ENCODE measurements at places on chromosomes 5 and 9.

DNA sequence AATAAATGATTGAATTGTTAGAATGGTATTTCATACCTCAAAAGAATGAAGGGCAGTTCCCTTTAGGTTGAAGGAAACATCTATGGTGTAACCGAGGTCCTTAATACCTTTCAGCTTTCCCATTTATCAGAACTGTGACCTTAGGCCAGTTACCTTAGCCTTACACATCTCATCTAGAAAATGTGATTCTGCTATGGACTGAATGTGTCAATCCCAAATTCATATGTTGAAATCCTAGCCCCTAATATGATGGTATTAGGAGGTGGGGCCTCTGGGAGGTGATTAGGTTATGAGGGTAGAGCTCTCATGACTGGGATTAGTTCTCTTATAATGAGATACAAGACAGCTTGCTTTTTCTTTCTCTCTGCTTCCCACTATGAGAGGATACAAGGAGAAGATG lies 441.9 kb downstream of the PLK2 start:
- DNase-seq = no peak

DNA sequence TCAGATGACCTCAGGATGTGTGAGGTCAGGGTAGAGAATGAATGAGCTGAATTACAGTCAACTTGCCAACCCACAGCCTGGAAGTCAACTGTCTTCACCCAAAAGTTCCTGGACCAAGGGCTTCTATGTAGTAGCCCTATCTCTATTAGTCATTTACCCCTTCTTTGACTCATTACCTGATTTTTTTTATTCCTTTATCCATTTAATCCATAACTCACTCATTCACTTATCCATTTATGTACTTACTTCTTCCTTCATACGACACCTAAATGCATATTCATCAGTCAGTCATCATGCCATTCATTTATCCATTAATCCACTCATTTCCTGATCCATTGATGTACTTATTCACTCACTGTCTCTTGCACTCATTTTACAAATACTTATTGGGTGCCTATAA lies 212.7 kb downstream of the PAPPA start:
- DNase-seq = no peak

DNA sequence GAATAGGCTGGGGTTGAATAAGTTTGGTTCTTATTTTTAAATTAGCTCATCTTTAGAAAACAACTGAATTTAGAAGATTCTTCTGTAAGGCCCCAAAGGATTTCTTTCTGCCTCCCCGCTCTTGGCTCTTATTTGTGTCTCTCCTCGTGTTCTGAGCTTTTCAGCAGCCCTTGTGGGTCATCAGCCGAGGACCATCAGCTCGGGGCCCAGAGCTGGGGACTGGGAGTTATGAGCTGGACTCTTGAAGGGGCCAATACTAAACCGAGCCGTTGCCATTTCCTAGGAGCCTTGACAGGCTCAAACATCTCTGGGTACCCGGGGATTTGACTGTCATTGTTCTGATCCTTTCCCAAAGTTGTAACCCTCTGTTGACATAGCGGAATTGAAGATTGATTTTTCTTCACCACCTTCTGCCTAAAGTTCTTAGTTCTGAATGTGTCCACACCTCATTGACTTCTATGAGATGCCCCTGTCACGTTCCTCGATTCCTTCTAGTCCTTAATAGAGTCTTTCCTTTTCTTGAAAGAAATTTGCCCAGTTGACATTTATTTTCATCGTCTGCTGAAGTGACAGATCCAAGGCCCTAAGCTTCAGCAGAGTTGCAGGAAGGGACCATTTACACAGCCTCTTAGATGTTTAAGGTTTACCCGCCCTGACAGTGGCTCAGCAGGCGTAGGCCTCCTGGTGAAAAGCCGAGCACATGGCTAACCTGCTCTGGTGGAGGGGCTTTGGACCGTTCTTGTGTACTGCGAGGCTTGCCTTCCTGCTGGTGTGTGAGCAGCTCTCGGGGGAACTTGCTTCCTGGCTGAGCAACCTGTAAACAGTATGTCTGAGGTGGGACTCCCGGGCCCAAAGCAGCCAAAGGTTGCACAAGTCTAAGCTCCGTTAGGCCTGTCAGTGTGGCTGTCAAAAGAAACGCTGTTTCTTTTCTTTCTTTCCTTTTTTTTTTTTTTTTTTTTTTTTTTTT lies 24.0 kb downstream of the ABL1 start:
- no peak for DNase-seq

DNA sequence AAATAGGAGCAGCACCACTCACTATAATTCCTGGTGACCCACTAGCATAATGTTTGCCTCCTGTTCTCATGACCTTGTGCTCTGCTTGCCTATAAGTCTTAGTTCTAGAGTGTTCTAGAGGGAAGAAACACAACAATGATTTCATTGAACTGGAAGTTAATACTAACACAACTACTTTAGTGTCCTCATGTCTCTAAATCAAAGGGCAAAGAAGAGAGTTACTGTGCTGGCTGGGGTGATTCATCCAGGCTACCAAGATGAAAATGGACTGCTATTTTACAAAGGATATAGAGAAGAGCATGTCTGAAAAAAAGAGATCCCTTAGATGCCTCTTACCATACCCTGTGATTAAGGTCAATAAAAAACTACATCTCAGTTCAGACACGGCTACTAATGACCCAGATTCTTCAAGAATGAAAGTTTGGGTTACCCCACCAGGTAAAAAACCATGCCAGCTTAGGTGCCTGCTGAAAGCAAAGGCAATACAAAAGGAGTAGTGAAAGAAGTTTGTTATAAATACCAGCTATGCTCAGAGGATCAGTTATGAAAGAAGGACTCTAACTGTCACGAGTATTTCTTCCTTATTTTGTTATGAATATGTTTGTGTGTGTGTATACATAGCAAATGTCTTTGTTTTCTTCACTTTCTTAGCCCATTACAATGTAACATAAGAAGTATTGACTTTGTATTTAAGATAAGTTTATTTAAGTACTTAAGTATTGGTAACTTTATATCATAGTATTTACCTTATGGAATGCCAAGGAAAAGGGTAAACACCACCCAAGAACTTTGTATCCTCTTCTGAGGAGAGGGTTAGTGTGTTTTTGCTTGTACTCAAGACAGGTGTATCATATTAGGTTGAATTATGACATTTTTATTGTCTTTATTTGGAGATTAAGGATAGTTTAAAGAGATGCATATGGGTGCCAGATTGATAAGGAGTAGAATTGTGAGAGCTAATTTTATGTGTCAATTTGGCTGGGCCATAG lies 314.1 kb upstream of the PTGER4 start:
- no peak for DNase-seq

DNA sequence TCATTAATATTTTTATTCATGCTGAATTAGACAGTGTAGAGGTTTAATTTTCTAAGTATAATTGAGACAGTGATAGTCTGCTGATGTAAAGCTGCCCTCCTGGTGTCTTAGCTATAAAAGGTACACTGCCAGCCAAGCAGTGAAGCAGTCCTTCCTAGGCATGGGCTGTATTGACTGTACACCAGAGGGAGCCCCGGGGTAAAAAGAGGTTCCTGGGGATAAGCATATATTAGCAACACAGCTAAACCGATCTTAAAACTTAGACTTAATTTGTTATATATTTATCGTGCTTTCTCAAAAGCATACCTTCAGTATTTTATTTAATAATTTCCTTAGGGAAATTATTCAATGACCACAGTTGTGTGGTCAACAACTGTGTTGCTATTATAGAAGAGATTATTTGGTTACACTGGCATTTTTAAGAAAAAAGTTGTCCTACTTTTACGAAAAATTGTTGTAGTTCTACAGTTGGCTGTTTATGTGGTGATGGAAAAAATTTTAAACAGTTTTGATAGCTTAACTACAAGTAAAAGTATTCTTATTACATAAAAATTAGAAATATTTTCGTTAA lies 68.8 kb downstream of the ELL2 start:
- DNase-seq = no peak

- DNase-seq = no peak
These were observed 75.0 kb downstream of the OTULIN start for GRCh38 chr5:14739538-14739937.

GRCh38 chr5:31671339-31671741 lies 32.4 kb downstream of the PDZD2 start:
- no peak for DNase-seq

- no peak for DNase-seq
These were observed 24.9 kb downstream of the MELK start for GRCh38 chr9:36597412-36598178.

DNA sequence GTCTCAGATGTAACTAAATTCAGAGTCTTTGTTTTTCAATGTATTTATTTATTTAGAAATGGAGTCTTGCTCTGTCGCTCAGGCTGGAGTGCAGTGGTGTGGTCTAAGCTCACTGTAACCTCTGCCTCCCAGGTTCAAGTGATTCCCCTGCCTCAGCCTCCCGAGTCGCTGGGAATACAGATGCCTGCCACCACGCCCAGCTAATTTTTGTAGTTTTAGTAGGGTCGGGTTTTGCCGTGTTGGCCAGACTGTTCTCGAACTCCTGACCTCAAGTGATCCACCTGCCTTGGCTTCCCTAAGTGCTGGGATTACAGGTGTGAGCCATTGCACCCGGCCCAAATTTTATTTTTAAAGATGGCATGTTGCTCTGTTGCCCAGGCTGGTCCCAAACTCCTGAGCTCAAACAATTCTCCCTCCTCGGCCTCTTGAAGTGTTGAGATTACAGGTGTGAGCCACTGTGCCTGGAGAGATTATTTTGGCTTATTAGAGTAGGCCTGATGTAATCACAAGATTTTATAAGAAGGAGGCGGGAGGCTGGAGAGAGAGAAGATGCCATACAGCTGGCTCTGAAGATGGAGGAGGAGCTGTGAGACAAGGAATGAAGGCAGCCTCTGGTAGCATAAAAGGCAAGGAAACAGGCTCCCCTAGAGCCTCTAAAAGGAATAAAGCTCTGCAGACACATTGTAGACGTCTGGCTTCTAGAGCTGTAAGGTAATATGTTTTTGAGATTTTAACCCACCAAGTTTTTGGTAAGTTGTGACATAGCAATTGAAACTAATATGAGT lies 12.9 kb upstream of the KLF9 start:
- no peak for DNase-seq

DNA sequence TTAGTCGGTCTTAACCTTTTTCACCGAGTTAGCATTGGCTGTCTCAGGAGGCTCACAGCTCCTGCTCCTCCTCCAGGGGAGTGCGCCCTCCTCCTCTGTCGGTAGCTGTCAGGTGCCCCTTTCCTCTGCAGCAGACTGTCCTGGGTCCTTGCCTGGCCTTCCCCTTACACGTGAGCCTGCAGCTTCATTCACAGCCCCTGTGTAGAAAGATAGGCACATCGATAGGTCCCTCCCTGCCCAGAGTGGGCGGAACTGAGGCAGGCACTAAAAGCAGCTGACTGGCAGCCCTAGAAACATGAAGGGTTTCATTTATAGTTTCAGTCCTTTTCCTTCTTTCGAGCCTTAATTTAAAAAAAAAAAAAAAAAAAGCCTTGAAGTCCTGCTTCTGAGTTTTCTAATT lies 17.2 kb downstream of the TENT4A start:
- DNase-seq = no peak

DNA sequence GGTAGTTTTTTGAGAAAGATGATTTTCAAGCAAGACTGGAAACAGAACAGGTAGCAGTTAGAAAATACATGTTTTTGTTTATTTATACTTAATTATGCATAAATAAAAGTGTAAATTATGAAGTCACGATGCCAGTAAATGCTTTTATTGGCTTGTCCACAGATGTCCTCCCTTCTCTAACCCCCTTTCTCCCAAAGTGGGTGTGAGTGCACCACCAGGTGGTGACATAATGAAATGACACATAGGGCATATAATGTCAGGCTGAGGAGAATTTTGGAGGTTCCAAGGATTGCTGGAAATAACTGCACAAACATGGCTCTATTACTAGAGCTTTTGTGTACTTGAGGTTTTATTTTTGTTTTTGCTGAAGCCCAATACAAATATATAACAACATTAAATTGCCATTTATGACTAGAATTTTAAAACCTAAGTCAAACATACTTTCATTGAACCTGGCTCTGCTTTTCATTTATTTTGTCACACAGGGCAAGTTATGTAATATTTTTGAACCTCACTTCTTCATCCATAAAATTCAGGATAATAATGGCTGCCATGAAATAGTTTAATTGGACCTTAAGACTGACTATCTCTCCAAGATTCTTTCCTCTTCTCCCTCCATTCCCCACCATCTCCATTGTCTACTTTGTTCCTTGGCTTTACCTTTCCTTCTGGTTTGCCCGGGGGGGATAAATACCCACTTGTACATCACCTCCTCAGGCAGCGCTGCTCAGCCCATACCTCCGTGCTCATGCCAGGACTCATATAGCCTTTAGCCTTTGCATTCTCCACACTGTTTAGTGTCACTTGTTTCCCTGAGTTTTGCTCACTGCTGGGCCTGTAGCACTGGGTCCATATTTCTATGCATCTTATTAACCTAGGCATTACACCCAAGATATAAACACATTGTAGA lies 168.8 kb downstream of the PDE4D start:
- no peak for DNase-seq

DNA sequence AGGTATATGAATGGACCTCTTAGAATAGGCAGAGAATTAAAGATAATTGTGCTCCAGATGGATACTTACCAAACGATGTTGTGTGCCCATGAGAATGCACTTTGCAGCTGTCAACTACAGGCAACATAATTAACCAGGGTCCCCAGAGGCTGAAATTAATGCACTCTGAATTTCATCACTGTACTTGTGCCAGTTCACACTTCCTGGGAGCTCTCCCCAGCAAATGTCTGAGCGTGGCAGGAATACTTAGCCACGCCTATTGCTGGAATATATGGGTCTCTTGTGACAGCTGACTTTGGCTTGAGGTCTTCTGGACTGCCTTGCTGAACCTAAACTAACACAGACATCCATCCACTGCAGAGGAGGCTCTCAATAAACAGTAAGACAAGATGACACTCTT lies 11.9 kb upstream of the C1QTNF2 start:
- DNase-seq = no peak

- no peak for DNase-seq
These were observed 34.9 kb upstream of the FCHO2 start for GRCh38 chr5:72920690-72921502.

- no peak for DNase-seq
These were observed 3.3 kb upstream of the CLTA start for GRCh38 chr9:36187414-36187813.

GRCh38 chr5:176793736-176794135 lies 16.6 kb upstream of the UNC5A start:
- no peak for DNase-seq

GRCh38 chr9:133342069-133342406 lies 5.9 kb downstream of the MED22 start:
- DNase-seq = no peak

GRCh38 chr5:74316064-74316603 lies 324.4 kb downstream of the ENC1 start:
- DNase-seq = no peak

DNA sequence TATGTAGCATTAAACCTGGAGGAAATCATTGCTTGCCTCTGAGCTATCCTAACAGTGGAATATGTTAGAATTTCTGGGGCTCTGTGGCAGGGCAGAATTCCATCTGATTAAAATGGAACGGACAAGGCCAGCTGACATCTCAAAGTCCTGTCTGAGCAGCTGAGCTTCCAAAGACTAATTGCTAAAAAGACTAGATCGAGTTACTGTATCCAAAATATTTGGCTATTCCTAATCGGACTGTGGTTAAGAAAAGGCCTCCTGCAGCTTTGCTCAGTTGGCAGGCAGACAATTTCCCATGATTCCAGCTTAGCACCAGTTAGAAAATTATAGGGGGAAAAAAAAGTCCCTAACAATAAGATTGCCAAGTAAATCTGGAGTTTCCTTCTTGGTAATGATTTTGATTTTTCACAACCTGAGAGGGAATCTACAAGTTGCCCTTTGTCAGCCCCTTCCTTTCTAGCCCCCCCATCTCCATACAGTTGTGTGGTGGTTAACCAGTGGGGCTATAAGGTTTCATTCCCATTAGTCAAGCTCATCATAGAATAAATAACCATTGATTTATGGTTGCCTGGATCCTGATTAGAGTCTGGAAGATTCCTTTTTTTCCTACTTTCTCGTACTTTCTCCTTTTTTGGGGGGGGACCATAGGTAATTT lies 26.4 kb downstream of the PTGR1 start:
- DNase-seq = no peak
